Endodermal cell (in vitro differentiated cells): ENCODE measurements at places on chromosomes 2 and 18. TPM values are rescaled to one million over a fixed set of nuclear protein-coding genes. Genes with fewer than 3 reads are reported as not detected.

The COL5A2 gene
- 117 to 313 TPM (median 126 TPM) in 3 replicates for total RNA-seq

The ERMN gene
- 0.09 to 1.7 TPM (median 0.55 TPM) in 3 replicates for total RNA-seq

The GULP1 gene
- 15.2 to 18.1 TPM (median 15.3 TPM) in 3 replicates for total RNA-seq

The CPLX4 gene
- not detected in 2 replicates for total RNA-seq

DNA sequence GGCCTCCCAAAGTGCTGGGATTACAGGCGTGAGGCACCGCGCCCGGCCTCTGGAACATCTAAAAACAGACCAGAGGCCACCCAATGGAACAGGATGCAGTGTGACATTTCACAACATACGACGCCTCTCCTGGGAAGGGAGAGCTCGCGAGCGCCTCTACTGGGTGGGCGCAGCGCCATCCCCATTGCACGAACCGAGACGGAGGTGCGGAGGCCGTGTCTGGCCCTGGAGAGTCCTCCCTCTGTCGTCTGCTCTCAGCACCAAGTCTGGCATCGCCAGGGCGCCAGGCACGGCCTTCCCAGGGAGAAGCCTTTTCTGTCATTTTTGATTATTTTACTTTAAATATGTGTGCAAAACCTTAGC is 9.4 kb upstream of the GBX2 start:
- DNase-seq = peak; percentile 93
- peaks cover 12% of the 10 kb centered on the region for H3K4me1 ChIP-seq
- H3K4me3 ChIP-seq = no peak overlapping the region

GRCh38 chr18:3649633-3650426 is 199.9 kb downstream of the TGIF1 start:
- H3K4me1 ChIP-seq = peaks cover 11% of the 10 kb centered on the region
- H3K27me3 ChIP-seq = no peaks in the 10 kb centered on the region
- peak; percentile 35 for DNase-seq
- H3K4me3 ChIP-seq = no peak overlapping the region
- no peak overlapping the region for H3K27ac ChIP-seq

- no peaks in the 10 kb centered on the region for H3K36me3 ChIP-seq
- no peak for DNase-seq
- H3K4me1 ChIP-seq = no peaks in the 10 kb centered on the region
- H3K4me3 ChIP-seq = no peak overlapping the region
- H3K27me3 ChIP-seq = no peaks in the 10 kb centered on the region
- H3K27ac ChIP-seq = no peak overlapping the region
Observed at GRCh38 chr2:53641290-53641689, 126.3 kb upstream of the CHAC2 start.

- no peak overlapping the region for H3K4me3 ChIP-seq
- H3K27ac ChIP-seq = no peak overlapping the region
- DNase-seq = peak; percentile 89
Observed at GRCh38 chr2:214034417-214034816, 376.4 kb upstream of the VWC2L start.

GRCh38 chr2:127641846-127642507 is 4.0 kb upstream of the GPR17 start:
- H3K27me3 ChIP-seq = no peaks in the 10 kb centered on the region

DNA sequence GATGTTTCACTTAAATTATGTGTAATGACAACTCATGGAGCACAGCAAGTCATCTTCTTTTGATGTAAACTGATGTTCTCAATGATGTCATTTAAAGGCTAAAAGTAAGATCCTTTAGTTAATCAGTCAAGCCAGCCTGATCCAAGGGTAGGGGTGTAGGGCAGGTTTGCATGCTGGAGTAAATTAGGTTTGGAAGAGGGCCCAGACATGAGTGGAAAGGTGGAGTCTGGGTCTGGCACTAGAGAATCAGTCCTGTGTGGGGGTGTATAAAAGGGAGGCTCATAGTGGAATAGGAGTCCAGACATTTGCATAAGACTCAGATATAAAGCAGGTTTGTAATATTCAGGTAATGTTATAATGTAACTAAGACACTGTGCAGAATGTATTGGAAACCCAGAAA is 88.8 kb upstream of the NYAP2 start:
- DNase-seq = no peak
- no peak overlapping the region for H3K27ac ChIP-seq
- no peaks in the 10 kb centered on the region for H3K36me3 ChIP-seq
- H3K4me1 ChIP-seq = no peaks in the 10 kb centered on the region
- H3K27me3 ChIP-seq = no peaks in the 10 kb centered on the region
- H3K4me3 ChIP-seq = no peak overlapping the region

DNA sequence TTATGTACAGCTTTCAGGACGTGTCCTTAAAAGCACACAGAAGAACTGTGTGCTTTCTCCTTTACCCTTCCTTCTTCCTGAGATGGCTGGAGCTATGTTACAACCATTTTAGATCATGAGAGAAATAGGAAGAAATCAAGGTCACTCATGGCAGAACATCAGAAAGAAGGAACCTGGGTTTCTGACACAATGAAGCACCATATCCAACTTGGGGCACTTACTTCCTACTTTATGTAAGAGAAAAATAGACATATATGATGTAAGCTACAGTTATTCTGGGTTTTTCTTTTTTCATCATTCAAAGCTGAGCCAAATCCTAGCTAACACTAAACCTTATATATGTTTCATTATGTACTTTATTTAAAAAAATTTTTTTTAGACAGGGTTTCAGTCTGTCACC is 79.5 kb downstream of the FAM161A start:
- DNase-seq = no peak
- H3K4me3 ChIP-seq = no peak overlapping the region
- H3K4me1 ChIP-seq = no peaks in the 10 kb centered on the region
- no peak overlapping the region for H3K27ac ChIP-seq
- H3K27me3 ChIP-seq = peaks cover 9% of the 10 kb centered on the region

GRCh38 chr18:45165176-45165713 is 450.0 kb upstream of the SLC14A2 start:
- H3K36me3 ChIP-seq = no peaks in the 10 kb centered on the region
- no peak overlapping the region for H3K4me3 ChIP-seq
- H3K4me1 ChIP-seq = no peaks in the 10 kb centered on the region
- no peak overlapping the region for H3K27ac ChIP-seq
- no peaks in the 10 kb centered on the region for H3K27me3 ChIP-seq

DNA sequence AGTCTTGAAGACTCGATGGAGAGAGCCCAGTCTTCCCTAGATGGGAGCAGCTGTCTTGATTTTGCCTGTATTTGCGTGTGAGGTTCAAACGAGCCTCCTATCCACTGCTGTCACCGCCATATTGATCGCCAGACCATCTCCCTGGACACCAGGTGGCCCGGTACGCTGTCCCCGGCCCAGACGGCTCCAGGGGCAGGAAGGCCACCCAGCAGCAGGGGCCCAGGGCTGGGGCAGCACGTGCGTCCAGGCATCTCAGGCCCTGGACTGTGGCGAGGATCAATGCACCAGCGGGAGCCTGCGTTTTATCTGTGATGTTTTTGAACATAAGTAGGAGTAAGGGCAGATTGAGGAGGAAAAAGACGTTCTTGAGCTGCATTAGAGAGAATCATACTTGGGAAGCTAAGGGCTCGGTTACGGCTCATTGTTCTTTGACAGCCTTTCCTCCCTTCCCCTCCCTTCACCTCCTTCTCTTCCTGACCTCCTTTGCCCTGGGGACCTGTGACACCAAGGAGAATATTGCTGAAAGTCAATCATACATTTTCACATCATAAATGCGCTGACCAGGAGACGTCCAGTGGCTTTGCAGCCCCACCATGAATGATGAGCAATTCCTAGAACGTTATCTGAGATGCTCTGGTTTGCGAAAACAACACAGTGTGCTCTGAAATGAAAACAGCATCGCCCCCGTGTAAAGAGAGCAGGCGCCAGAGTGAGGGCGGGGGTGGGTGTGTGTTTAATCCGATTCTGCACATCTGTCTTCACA is 711.2 kb upstream of the SALL3 start:
- no peak overlapping the region for H3K4me3 ChIP-seq
- no peaks in the 10 kb centered on the region for H3K36me3 ChIP-seq
- no peak for DNase-seq
- no peaks in the 10 kb centered on the region for H3K4me1 ChIP-seq
- H3K27ac ChIP-seq = no peak overlapping the region

- DNase-seq = peak; percentile 87
- peaks cover 36% of the 10 kb centered on the region for H3K36me3 ChIP-seq
- no peak overlapping the region for H3K27ac ChIP-seq
- H3K27me3 ChIP-seq = no peaks in the 10 kb centered on the region
- no peaks in the 10 kb centered on the region for H3K4me1 ChIP-seq
Observed at GRCh38 chr2:106104332-106105062, 89.6 kb downstream of the UXS1 start.
